ENCODE measurements at places on chromosomes 2 and 18. TPM values are rescaled to one million over a fixed set of nuclear protein-coding genes. Genes with fewer than 3 reads are reported as not detected.

DNA sequence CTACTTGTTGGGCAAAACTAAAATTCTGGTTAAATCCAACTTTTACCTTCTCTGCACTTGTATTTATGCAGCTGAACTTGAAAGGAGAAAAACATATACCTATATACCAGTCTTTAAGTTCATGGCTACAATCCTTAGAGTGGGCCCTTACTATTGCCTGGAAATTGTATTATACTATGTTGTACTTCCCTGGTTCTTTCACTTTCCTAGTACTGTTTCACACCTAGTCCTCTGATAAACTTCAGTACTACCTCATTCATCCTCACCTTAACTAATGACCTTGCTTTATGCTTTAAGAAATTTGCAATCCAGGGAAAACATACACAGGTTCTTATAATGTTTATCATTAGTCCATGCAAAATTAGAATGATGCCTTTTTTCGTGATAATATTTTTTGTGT lies 103.8 kb downstream of the HAUS1 start:
- no peak for DNase-seq

DNA sequence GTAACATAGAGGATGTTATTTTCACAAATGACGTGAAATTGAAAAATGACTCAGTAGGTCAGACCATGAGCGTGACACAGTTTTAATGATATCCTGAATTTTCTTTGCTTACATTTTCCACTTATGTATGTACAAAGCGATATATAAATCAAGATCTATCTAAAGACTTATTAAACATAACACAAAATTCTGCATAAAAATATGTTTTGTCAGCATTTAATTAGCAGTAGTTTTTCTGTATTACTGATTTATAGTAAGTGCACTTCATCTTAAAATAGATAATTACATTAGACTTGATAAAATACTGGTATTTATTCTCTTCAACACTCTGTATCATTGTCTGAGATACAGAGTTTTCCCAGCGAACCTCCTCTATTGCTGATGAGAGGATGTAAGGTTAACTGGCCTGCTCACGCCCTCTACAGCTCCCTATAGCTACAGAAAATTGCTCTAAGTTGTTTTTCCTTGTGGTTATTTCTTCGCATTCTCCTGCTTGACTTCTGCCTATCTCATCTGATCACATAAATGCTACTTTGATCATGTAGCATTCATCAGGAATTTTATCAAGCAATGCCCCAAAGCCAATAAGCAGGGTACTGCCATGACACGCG lies 548.8 kb upstream of the REG3G start:
- no peak for DNase-seq

DNA sequence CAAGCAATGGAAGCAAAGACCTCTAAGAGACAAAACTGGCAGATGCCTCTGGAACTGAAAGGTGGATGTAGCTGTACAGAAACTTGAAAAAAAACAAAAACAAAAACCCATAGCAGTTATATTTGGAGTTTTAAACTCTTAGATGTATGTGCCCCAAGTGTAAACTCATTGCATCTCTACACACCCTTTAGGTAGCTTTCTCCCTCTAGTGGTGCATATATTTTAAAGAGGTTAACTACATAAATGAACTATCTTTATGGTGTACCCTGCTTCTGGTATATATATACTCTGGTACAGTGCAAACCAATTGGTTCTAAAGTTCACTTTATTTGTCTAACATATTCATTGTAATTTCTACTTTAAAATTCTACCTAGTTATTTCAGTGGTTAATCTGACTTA lies 518.2 kb downstream of the NRXN1 start:
- DNase-seq = no peak

GRCh38 chr2:30631051-30631671 lies 176.1 kb downstream of the CAPN13 start:
- no peak for DNase-seq

- DNase-seq = no peak
Observed at GRCh38 chr18:58536534-58537271, 92.2 kb downstream of the ALPK2 start.

DNA sequence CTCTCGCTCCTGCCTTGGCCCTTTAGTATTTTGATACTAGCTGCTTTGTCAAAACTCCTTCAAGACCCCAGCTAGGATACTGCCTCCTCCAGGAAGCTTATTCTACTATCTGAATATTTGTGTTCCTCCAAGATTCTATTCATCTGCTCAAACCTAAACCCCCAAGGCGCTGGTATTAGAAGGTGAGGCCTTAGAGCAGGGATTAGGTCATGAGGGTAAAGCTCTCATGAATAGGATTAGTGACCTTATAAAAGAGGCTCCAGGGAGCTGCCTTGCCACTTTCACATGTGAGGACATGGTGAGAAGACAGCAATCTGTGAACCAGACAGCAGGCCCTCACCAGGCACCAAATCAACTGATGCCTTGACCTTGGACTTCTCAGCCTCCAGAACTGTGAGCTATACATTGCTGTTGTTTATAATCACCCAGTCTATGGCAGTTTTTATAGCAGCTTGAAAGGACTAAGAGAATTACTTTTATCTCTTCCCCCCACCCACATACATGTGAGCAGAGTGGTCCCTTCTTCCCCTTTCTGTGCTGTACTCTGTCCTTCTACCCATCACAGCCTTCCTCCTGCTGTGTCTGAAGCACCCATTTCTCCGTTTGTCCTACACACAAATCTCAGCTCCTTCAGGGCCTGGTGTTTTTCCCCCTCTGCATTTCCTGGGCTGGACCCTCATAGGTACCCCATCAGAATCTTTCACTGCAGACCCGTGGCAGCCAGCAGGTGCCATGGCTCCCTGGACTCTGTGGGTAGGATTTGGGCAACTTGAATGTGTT lies 54.5 kb downstream of the HS1BP3 start:
- no peak for DNase-seq

DNA sequence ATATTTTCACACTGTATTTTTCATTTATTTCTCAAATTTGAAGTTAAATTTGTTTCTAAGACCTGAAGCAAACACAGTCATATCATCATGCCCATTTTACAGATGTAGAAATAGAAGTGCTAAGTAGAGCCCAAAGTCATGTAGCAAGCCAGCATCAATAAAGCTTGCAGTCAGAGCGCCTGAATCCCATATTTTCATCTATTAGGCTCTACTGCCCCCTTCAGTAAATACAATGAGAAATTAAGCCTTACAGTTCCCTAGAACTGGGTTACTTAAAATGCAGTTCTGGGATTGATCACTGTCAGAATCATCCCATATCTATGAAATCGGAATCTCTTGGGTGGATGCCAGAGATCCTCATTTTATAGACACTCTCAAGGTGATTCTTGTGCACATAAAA lies 419.9 kb downstream of the TGIF1 start:
- DNase-seq = no peak

DNA sequence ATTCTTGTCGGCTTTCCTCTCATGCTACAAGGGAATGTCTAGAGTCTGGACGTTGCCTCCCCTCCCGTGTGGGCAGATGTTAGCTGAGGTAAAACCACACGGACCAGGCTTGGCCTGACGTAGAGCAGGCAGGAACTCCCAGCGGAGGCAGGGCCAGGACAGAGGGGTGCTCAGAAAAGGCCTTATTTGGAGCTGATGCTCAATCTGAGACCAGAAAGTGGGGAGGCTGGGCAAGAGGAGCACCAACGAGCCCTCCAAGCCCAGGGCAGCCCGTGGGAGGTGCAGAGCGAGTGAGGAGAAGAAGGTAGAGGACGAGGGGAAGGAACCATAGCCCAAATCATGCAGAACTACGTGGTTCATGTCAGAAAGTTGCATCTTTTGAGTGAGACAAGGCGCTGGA lies 9.0 kb downstream of the TEX51 start:
- DNase-seq = peak; percentile 5

GRCh38 chr2:181943411-181944124 lies 42.1 kb upstream of the PPP1R1C start:
- DNase-seq = no peak

DNA sequence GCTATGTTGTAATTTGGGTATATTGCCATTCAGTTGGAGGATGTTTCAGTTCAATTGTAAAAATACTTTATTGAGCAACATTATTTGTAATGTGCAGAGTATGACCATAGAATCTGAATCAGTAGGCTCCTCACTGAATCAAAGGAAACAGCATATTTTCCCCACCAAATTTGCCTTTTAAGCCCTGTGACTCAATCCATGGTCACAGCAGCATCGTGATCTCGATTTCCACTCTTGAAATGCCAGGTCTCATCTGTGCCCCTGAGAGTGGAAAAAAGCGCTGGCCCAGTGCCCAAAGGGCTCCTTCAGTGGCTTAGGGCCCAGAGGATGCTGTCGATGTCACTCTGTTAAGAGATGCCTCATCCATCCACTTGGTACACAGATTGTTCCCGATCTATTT lies 57.5 kb downstream of the FHOD3 start:
- no peak for DNase-seq

DNA sequence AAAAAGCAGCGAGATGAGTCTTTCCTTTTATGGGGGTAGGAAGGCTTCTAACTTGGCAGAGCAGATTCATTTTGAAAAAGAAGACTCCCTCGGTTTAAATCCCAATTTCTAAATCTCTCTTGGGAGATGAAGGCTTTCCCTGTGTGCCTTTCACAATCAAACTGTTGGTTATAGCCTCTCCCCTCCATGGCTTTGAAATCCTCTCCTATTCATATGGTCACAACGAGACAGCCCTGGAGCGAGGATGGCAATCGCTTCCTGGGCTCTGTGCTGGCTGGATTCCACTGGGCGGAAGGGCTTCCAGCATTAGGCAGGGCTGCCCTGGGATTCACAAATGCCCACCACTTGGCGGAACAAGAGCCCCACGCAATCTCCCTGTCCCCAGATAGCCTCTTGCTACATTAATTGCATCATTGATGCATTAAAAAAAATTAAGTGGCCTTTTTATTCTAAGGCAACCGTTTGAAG lies 1.6 kb downstream of the CAVIN2 start:
- DNase-seq = no peak

- DNase-seq = no peak
Observed at GRCh38 chr2:48715956-48716355, 39.6 kb downstream of the LHCGR start.

DNA sequence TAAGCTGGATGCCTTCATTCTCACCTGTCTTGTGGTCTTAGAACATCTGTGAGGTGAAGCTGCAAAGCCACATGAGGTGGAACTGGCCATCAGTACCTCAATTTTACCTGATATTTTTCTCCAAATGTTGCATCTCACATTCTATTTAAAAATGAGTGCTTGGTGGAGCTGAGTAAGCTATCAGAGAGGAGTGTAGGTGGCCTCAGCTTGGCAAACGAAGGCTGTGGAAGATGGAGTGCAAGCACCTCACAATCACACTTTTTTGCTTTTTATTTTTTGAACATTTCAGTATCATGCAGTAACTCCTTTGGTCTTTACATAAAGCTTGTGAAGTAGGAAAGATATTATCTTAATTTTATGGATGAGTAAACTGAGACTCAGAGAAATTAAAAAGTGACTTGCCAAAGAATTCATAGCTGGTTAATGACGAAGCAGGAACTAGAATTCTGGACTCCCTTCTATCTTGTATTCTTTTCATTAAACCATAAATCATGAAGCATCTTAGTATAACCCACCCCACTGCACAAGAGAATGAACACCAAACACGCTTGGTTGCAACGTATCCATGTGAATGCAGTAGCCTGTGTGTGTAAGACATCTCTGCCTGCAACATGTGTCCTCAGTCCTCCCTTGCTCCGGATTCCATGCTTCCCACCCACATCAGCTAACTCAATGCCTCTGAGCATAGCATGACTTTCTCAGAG lies 27.2 kb downstream of the C2orf49 start:
- DNase-seq = no peak

GRCh38 chr2:13091455-13091854 lies 374.7 kb downstream of the TRIB2 start:
- DNase-seq = no peak

DNA sequence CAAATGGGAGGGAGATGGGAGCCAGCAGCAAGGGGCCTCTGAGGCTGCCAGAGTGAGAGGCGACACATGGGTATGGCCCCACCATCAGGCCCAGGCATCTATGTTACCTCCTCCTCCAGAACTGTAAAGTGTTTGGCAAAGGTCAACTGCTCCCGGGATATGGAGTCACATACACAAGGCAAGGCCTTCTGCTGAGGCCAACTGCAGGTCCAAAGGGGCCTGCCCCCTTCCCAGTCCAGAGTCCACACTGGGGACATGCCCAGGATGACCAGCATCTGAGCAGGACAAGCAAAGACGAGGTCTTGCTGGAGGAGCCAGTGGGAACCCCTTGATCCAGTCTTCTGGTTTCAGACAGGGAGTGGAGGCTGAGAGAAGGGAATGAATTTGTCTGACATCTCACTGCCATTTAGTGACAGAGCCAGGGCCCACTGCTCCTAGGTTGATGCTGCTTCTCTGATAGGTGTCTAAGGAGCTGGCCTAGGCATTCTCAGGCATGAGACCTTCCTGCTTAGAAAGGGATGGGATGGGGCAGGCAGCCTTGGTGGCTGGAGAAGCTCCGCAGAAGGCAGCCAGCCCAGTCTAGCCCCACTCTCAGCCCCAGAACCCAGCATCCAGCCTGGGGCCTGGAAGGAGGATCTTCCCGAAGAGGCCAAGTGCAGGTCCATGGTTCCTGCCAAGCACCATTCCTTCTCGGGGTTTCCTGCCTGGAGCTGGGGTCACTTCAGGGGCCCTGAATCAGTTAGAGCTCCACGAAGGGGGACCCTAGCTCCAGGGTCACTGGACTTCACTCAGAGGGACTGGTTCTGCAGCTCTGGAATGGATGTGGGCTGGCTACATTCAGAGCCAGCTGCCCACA lies 26.4 kb downstream of the EMX1 start:
- DNase-seq = no peak

DNA sequence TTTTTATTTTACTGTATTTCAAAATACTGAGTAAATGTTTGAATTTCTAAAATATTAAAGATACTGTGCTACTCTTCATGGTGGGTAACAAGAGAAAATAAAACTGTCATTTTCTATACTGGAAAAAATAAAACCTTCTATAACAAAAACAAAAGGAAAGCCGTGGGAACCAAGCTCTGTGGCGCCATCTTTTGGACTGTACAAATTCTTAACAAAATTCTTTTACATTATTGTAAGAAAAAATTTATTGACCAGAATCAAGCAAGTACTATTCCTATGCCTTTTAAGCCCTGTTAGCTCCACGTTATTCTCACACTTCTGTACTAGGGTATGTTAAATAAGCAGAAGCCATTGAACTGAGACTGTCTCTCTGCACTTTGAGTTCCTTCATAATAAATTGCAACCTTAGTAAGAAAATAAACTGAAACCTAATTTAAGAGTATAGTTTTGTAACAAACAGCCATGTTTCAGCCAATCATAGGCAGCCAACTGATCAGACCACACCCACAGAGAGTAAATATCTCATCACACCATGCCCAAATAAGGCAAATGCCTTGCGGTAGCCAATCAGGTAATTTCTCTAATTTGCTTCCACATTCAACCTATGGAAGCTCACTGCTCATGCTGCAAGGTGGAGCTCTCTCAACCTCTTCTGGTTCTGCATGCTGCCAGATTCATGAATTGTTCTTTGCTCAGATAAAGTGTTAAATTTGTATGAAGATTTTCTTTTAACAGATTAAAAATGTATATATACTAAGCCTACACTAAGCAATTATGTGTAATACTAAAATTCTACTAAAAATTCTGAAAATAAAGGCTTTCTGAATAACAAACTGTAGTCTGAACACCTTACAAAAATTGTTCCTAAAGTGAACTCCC lies 42.2 kb downstream of the HIBCH start:
- DNase-seq = no peak

GRCh38 chr2:76314271-76315020 lies 603.7 kb upstream of the GCFC2 start:
- DNase-seq = no peak

Gene DLX1
- total RNA-seq = 0.46 TPM

Gene C1QL2
- not detected for total RNA-seq

All from mucosa of gallbladder (tissue), 1 donor.